RPMI7951 (cell line): ENCODE measurements at places on chromosomes 7 and 10. TPM values are rescaled to one million over a fixed set of nuclear protein-coding genes. Genes with fewer than 3 reads are reported as not detected.

Gene THSD7A
- total RNA-seq, result under 0.01 TPM in 1 of 2 replicates, not detected in the other

Gene FKBP6
- total RNA-seq, result not detected in 2 replicates

Gene NANOS1
- total RNA-seq, result 1.1 and 1.6 TPM in 2 replicates

Gene FAM241B
- total RNA-seq, result 0.36 TPM in 1 of 2 replicates, not detected in the other

Gene ZNF3
- 22.6 and 25.1 TPM in 2 replicates for total RNA-seq

Gene STN1
- total RNA-seq, result 72.5 and 75.9 TPM in 2 replicates

Gene NAT16
- not detected in 2 replicates for total RNA-seq

Gene MYO3A
- not detected in 2 replicates for total RNA-seq

Gene IFIT1B
- not detected in 2 replicates for total RNA-seq

Gene FOXI2
- not detected in 2 replicates for total RNA-seq

Gene FOXP2
- 0.10 TPM in 1 of 2 replicates, not detected in the other for total RNA-seq

Gene GIMAP6
- total RNA-seq, result 0.48 TPM in 1 of 2 replicates, not detected in the other

Gene NODAL
- not detected in 2 replicates for total RNA-seq

Gene CPXM2
- total RNA-seq, result 0.29 and 0.60 TPM in 2 replicates

Gene IQCE
- 10.1 and 14.8 TPM in 2 replicates for total RNA-seq

Gene RBP3
- total RNA-seq, result not detected in 2 replicates

Gene TWIST1
- total RNA-seq, result 32.0 and 36.8 TPM in 2 replicates

Gene ZNF488
- total RNA-seq, result 0.10 and 0.12 TPM in 2 replicates

Gene ZNF786
- total RNA-seq, result 2.2 and 2.8 TPM in 2 replicates

Gene MAPK8
- total RNA-seq, result 40.1 and 46.7 TPM in 2 replicates

Gene CALHM3
- total RNA-seq, result 6.8 and 8.2 TPM in 2 replicates

Gene NEUROD6
- total RNA-seq, result not detected in 2 replicates

Gene SFMBT2
- total RNA-seq, result 0.20 and 0.36 TPM in 2 replicates

Gene LIPJ
- under 0.01 and 0.12 TPM in 2 replicates for total RNA-seq

Gene LRRN3
- total RNA-seq, result 2.4 and 3.4 TPM in 2 replicates

Gene OPN1SW
- not detected in 2 replicates for total RNA-seq

Gene HMX2
- 0.10 TPM in 1 of 2 replicates, not detected in the other for total RNA-seq

Gene PKD2L1
- not detected in 2 replicates for total RNA-seq

Gene BTBD16
- not detected in 2 replicates for total RNA-seq

Gene CTAGE4
- total RNA-seq, result 0.29 and 0.60 TPM in 2 replicates

Gene AQP1
- total RNA-seq, result 68.7 and 70.4 TPM in 2 replicates

Gene MRPS17
- 29.7 and 29.9 TPM in 2 replicates for total RNA-seq

Gene NPC1L1
- not detected in 2 replicates for total RNA-seq
